ENCODE measurements at places on chromosomes 13 and 19.

DNA sequence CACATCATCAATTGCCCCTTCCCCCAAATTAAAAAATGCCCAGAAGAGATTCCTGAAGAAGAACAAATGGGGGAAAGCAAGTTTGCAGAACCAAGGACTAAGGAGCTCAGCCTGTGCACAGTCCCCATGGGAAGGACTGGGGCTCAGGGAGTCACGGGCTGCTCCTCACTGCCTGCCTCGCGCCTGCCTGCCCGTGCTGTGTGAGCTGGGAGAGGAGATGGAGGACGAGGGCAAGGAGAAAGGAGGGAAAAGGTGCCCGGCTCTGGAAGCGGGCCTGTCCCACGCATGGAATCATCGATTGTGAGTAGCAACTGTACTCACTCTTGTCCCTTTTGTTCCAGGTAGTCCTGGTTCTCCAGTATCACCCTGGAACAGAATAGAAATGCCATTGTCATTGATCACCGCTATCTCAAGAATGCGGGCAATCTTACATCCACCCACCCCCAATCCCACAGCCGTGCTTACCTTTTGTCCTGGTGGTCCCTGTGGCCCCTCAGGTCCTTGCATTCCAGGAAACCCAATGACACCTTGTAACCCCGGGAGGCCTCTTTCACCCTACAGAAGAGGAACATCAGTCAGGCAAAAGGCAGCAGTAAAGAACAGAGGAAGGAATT lies 93.4 kb downstream of the COL4A1 start:
- no peak for DNase-seq

- no peak for DNase-seq
These were observed 2.3 kb downstream of the EEF2 start for GRCh38 chr19:3982701-3983541.

DNA sequence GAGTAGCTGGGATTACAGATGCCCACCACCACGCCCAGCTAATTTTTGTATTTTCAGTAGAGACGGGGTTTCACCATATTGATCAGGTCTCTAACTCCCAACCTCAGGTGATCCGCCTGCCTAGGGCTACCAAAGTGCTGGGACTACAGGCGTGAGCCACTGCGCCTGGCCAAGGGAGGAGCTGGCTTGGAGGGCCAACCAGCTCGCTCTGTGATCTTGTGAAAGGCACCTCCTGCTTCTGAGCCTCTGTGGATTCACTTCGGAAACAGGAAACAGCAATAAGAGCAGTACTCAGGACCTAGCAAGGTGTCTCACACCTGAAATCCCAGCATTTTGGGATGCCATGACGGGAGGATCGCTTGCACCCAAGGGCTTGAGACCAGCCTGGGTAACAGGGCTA lies 2.0 kb upstream of the ELL start:
- no peak for DNase-seq

GRCh38 chr19:952680-953444 lies 27.0 kb downstream of the ARID3A start:
- no peak for DNase-seq

DNA sequence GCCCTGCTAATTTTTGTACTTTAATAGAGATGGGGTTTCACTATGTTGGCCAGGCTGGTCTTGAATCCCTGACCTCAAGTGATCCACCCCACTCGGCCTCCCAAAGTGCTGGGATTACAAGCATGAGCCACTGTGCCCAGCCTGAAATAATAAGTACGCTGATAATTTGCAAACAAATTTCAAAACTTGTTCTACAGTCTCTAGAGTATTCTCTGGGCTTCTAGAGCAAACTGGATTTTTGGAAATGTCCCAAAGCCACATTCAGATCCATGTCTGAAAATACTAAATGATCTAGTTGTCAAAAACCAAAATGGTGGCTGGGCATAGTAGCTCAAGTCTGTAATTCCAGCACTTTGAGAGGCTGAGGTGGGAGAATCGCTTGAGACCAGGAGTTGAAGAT lies 39.9 kb upstream of the PSPC1 start:
- DNase-seq: no peak

DNA sequence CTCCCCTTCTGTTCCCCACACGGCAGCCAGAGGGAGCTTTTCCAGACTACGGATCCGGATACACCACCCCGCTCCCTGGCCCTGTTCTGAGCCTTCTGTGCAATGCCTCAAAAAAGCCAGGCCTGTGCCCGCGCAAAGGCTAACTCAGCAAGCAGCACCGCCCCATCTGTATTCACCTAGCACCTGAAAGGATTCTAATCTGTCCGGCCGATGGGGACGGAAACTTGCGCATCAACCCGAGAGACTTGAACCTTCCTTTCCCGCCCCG lies 589 bp downstream of the ZBTB45 start:
- DNase-seq: no peak

- DNase-seq: no peak
These were observed 59.4 kb downstream of the ZDHHC20 start for GRCh38 chr13:21399741-21400140.

DNA sequence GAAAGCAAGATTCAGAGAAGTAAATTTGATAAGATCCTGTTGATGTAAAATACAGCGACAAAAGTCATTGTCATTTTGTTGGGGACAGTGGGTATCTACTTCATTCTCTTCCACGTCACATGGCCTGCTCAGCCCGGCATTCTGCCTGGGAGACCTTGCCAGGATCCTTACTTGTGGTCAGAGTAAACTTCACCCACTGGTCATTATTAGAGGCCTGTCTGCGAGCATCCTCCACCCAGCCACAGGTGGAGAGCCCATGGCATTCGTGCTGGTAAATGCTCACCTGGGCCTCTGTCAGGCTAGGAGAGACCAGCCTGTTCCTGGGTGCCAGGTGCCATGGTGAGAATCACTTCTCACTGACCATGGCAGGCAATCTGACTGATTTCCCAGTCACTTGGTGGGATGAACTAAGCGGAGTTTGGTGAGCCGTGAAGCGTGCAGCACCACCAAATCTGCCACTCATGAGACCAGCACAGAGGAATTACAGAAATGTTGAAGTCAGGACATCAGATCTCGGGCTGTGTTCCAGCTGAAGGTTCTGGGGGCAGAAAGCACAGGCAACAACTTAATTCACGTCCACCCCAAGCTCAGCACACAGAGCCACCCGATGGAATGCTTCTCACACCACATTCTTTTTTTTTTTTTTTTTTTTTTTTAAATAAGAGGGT lies 107.0 kb downstream of the SIPA1L3 start:
- DNase-seq: no peak

GRCh38 chr19:40778706-40779284 lies 748 bp downstream of the RAB4B start:
- no peak for DNase-seq

DNA sequence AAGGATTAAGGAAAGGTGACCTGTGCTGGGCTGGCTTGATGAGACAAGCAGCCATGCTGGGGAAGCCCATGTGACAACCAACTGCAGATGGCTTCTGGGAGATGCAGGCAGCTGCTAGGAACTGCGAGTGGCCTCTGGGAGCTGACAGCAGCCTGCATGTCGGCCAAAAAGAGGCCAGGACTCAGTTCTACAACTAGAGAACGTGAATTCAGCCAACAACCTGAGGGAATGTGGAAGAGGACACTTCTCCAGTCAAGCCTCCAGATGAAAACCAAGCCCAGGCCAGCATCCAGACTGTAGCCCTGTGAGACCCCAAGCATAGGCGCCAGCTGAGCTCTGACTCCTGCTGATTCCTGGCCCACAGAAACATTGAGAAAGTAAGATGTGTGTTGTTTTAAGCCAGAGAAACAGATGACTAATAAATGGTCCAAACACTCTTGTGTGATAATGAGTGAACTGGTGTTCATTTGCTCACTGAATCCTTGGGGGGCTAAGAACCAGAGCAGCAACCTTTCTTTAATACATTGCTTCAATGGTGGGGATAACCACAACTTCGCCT lies 45.0 kb downstream of the SLC7A1 start:
- DNase-seq: no peak

DNA sequence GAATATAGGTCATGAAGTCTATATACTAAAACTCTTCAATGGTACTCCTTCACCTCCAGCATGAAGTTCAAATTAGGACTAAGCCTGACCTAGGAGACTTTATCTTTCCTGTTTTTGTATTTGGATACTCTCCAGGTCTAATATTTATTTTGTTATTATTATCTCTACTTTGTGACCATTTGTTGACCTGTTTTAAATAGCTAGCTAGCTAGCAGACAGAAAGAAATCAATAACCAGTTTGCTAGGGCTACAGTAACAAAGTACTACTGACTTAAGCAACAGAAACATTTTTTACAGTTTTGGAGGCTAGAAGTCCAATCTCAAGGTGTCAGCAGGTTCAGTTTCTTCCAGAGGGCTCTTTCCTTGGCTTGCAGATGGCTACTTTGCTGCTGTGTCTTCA lies 15.1 kb upstream of the DACH1 start:
- no peak for DNase-seq

DNA sequence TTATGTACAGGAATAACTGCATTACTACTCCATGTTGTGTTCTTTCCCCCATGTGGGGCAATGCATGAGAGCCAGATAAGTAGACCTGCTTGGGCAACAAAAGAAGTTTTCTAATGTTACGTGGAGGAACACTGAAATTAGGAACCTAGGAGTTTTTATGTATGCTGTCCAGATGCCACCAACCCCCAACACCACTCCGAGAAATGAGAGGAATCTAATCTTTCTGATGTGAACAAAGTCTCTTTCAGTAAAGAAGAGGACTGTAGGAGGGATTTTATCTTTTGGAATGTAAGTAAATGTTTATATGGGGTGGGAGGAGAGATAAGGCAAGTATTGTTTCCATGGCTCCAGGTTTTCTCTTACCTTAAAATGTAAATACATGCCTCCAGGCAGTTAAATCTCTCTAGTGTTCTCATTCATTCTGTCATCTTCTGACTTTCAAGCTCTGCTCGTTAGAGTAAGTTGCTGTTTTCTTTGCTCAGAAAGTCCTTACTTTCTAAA lies 820.6 kb downstream of the PCDH17 start:
- no peak for DNase-seq

- no peak for DNase-seq
These were observed 12.2 kb downstream of the PODNL1 start for GRCh38 chr19:13926010-13926409.

DNA sequence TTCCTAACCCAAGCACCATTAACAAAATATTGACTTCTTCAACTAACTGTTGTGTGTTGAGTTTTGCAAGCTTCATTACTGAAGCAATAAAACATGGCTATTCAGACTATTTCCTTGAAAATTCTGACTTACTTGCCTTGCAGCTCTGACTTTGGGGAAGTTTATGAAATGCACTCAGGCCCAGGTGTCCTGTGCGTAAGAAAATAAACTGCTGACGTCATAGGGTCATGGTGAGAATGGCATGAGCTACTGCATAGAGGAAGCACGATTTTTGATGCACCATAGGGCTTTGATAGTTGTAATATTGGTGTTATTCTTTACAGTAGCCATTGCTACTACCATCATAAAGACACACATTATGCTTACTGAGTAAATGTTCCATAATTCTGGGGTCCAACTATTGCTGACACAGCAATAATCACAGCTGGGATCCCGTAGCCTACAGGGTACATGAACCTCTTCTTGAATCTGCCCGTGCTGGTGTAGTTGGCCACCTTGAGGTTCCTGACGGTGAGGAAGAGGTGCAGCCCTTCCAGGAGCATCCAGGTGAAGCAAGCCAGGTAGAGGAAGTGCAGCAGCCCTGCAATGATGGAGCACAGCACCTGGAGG lies 57.9 kb downstream of the MBD3L2B start:
- DNase-seq: no peak

Measured in caudate nucleus (tissue), 63 donors.